Occipital lobe (tissue), 3 donors: ENCODE measurements at places on chromosomes 11 and 22.

DNA sequence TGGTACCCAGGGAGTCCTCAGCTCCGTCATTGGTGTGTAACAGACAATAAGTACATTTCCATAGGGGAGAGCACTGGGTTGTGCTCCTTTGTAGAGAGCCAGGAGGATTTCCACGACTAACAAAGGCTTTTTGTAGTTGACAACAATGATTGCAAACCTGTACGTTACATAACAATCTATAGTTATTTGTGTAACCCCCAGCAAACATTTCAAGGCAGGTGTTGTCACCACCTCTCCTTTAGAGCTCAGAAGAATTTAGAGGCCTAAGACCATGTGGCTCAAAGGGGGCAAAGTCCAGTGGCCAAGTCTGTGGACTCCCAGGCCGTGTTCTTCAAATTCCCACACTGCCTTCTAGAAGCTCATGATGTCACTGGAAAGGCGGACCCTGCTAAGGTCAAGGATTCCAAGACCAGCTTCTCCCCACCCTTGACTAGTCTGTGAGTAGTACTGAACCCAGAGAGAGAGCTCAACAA, 15.8 kb downstream of the RPL27A start:
- no peak for DNase-seq

DNA sequence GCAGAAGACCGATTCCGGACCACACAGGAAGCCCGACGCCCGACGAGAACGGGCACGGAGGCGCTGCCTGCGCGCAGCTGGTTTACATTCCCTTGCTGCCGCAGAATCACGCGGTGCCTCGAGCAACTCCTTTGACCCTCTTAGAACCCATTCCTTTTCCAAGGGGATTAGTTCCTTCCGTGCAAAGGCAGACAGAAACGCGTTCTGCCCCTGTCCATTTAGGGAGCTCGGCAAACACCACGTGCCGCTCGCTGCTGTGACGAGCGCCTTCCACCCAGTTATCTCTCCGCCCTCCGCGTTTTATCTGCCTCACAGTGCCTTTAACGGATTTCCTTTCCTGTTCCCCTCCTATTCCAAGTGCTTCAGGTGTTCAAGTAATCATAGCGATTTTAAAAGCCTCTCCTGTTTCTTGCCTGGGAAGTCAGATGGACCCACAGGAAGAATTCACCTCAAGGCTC, 24.1 kb upstream of the MICAL3 start:
- DNase-seq: no peak

GRCh38 chr22:30605449-30606110, 1.4 kb upstream of the TCN2 start:
- no peak for DNase-seq

DNA sequence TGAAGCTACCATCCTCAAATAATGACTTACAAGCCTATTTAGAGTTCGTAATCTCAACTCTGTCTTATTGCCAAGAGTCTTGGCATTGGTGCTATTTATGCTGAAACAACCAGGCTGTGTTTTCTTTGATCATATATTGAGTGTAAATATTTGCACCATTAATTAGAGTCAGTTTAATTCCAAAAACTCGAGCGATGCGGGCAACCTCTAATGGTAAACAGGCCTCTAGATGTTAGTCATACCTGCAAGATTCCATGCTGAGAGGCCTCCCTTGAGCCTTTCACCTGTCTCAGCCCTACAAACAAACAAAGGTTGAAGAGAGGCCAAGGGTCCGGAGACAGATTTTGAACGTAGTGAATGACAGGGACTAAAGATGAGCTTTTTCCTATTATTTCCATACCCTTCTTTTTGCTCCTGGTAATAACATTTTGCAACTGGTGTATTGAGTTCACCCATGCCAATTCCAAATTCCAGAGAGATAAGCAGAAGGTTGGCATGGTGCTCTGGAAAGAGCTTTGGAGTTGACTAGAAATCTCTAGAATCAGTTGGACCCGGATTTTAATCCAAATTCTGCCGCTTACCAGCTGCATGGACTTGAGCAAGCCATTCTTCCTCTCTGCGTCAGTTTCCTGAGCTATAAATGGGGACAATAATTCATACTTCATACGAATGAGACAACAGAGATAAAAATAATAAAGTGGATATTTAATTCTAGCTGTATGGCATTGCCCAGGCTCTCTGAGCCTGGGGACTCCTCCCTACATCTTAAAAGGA, 99.1 kb upstream of the ANO1 start:
- DNase-seq: no peak

DNA sequence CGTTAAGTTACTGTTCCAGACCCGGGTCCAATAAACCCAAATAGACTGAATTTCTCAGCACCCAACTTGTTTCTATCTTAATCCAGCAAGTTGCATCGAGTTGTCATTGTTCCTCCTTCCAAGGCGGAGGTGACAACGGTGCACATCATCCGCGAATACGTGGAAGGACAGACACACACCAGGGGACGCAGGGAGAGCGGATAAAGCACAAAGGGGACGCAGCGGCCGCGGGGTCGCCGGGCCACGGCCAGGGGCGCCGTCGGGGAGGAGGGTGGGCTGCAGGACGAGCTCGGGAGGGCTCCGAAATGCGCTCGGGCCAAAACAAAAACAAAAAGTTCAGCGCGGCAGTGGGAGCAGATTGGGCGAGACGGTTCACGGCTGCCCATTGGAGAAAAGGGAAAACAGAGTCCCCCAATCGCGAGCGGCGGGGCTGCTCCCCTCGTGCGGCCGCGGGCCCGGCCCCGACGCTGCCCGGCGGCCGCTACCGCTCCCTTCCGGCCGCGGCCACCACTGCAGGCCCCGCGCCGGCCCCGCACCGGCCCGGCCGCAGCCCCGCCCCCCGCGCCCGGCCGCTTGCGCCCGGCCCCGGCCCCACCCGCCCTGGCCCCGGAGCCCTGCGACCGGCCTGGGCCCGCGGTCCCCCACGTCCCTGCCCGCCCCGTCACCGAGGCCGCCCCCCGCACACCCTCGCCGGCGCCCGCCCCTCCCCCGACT, 518 bp downstream of the KMT5B start:
- peak; percentile 39 for DNase-seq
